Skeletal muscle cell (primary cell): ENCODE measurements at places on chromosomes 6 and 20.

GRCh38 chr6:34317172-34317477, 68.3 kb upstream of the SMIM29 start:
- no peak for DNase-seq

DNA sequence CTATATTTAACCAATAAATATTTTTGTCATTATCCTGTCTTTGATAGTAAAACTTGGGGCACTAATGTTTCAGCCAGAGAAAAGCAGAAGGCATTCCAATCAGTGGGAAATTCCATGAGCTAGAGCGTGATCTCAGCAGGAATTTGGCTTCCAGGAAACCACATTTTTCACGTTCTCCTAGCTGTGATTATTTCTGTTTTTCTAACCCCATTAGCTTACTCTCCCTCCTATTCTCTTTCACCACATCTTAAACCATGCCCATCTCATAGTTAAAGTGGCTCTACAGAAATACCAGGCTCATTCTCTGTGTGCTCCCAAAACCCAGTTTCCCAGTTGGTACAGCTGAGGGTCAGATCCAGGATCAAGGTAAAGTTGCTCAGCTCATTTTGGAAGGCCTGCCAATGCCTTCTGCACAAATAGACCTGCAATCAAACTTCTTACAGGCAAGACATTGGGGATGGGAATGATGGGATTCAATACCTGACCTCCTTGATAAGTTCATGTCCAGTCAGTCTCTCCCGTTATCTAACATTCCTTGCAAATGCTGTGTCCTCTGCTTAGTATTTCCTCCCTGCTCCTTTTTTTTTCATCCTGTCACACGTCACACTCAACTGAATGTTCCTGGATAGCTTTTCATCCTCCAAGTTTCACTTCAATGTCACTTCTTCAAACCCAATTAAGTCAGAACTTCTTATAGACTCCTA, 33.1 kb upstream of the TMEM30A start:
- DNase-seq = peak; percentile 38

DNA sequence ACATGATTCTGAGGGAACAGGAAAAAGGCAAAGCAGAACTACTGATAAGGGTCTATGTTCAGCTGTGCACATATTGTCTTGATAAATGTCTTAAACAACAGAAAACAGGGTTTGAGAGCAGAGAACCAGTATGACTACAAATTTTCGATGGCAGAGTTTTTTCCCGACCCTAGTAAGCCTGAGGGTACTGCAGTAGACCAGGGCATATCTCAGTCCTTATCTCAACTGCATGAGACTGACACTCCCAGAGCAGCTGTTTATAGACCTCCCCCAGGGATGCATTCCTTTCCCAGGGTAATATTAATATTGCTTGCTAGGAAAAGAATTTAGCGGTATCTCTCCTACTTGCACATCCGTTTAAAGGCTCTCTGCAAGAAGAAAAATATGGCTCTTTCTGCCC, 1176.8 kb upstream of the ADGRB3 start:
- no peak for DNase-seq

GRCh38 chr6:122367171-122367570, 32.3 kb upstream of the HSF2 start:
- DNase-seq = no peak

DNA sequence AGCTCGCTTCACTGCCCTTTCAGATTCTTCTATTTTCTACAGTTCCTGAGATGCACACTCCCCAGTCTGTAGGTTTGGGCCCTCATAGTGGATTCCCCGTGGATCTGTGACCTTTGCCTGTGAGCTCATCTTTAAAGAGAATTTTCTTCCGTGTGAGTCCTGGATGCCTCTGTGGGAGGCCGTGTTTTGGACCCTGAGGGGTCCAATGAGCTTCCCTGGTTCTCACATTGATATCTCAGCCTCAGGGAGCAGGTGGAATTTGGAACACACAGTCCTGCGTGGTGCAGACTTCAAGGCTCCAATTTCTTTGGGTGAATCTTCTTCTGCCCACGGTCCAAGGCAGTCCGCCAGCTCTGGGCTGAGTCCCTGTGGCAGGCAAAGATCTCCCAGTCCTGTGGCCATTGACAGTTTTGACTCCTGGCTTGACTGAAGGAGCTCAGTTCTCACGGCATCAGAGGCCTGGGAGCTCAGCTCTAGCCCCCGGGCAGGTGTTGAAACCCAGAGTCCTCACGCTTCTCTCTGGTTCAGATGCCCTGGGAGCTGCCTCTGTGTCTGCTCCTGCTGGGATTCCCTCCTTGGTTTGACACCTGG, 61.0 kb downstream of the PSMG4 start:
- no peak for DNase-seq
